Activated naive CD8-positive, alpha-beta T cell treated with anti-CD3 and anti-CD28 coated beads for 36 hours (primary cell): ENCODE measurements at places on chromosomes 6 and 20.

DNA sequence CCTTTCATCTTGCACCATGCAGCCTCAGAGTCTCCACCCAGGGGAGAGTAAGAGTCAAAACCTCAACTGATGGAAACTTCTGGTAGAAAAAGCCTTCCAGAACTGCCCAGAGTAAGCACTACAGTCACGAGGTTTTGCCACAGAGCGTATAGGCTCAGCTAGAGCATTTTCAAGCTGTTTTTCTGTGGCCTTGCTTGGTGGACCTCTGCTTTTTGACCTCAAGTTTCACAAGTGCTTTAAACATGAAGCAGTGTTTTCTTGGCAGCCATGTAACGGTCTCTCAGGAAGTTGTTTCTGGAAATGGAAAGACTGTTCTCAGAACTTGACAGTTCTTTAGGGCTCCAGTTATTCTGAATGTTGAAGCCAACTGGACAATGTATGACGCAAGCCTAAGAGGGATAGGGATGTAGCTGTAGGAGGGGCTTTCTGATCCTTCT is 146.5 kb downstream of the ZDHHC14 start:
- DNase-seq: peak; percentile 13

DNA sequence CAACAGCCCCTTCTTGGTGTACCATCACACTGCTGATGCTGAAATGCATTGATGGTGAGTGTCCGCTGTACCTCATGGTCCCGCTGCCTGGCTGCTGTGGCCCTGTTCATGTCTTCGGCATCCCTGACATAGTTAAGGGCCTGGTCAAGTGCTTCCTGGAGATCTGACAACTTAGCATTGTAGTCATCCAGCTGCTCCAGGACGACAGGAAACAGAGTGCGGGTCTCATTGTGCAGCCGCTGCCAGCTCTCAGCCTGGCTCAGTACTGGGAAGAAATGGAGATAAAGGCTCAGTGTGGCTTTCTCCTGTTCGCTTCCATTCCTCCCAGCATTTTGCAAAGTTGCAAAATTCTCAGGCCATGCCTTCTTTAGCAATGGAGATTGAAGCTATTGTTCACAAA is 81.8 kb downstream of the LAMA4 start:
- no peak for DNase-seq

- DNase-seq: no peak
Observed at GRCh38 chr20:11766961-11767360, 150.7 kb upstream of the BTBD3 start.

GRCh38 chr6:53302678-53303360 is 45.9 kb downstream of the ELOVL5 start:
- no peak for DNase-seq

GRCh38 chr20:15494851-15495250 is 1078.4 kb downstream of the KIF16B start:
- no peak for DNase-seq

GRCh38 chr6:14274546-14275492 is 157.2 kb downstream of the CD83 start:
- no peak for DNase-seq

DNA sequence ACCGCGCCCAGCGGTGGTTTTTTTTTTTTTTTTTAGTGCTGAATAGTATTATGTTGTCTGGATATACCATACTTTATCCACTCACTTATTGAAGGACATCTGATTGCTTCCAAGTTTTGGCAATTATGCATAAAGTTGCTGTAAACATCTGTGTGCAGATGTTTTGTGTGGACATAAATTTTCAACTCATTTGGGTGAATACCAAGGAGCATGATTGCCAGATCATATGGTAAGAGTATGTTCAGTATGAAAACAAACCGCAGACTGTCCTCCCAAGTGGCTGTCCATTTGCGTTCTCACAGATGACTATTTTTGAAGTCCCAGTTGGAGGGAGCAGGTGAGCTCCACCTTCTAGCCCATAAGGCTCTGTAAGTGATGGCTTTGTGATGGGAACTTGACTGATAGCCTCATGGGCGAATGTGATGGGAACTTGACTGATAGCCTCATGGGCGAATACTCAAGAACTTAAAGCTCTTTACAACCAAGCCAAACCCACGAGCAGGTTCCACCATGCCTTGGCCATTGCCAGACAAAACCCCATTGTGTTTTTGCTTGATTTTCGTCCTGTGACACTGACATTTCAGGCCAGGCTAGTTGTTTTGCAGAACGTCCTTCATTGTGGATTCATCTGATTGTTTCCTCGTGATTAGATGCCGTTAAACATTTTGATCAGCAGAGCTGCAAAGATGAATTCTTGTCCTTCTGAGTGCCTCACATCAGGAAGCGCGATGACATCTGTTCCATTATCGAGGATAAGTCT is 51.0 kb downstream of the ZBTB2 start:
- DNase-seq: no peak

DNA sequence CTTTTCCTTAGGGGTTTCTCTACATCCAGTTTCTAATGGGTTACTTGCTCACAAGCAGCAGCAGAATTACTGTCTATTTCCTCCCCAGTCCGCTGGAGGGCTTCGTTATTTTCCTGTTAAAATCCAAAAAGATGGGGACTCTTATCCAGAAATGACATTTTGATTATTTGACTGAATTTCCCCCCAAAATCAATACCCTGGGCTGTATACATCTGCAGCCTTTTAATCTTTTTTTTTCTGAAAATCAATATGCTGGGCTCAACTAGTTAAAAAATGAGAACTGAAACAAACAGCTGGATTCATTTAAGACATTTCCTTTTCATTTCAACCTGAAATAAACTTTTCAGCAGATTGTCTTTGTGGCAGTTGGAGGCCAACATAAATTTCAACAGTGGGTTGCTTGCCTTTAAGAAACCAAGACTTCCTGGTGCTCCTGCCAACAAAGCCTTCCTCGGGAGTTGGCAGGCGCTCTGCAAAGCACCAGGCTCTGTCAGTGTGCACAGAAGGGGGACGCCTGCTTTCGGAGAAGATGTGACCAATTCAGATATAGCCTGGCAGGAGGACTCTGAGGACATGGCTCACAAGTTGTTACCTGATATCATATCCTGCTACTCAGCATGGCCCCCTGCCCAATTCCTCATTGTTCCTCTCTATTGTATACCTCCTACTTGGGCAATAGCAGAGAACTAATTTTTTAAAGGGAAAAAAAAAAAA is 204.7 kb upstream of the ARG1 start:
- DNase-seq: no peak

- DNase-seq: no peak
Observed at GRCh38 chr6:136148051-136148450, 102.1 kb downstream of the MTFR2 start.

DNA sequence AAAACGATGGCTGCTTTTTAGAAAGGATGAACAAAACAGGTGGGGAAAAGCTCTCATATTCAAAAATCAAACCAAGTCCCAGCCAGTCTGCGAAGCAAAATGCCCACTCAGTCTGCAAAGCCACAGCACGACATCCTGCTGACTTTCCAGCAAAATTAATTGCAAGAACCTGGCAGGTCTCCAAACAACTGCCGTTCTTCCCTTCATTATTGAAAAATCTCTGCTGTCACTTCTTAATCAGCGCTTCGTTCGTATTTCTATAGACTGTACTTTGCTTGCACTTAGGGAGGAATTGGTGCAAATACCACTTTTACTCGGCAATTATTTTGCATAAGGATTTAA is 222.4 kb downstream of the CBLN4 start:
- no peak for DNase-seq

GRCh38 chr6:136471372-136471771 is 78.8 kb downstream of the MAP7 start:
- DNase-seq: no peak

GRCh38 chr6:38273325-38273724 is 366.4 kb downstream of the BTBD9 start:
- no peak for DNase-seq

DNA sequence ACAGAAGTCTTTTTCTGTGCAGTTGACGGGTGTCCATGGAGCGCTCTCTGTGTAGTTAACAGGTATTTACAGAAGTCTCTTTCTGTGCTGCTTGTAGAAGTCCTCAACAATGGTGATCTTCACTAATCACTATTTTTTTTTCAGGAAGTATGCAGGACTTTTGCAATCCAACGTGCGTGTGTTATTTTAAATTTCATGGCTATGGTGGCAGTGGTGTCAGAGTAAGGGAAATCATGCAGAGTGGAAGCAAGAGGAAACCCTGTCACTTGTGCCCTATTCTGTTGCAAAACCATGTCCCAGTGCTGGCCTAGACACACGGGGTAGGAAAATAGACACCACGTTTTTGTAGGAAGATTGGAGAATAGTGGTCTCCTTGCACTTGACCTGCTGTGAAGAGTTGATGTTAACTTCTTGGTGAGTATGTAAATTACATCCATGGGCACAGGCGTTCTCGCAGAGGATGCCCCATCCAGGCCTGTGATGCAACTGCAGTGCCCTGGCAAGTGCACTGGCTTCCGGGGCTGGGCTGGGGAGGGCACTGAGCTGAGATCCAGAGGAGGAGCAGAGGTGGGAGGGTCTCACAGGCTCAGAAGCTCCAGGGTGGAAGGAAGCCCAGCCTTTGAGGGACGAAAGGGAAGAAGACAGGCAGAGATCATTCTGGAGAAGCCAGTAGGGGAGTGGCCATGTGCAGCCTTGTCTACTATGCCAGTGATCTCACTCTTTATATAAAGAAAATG is 146.5 kb downstream of the SYCP2 start:
- DNase-seq: no peak

- no peak for DNase-seq
Observed at GRCh38 chr20:3712279-3712873, at the start of gene SIGLEC1. Gene SIGLEC1, minus strand, starts transcription at chr20:3712600. Its CDS starts 5,472 bp downstream, at chr20:3707128.

DNA sequence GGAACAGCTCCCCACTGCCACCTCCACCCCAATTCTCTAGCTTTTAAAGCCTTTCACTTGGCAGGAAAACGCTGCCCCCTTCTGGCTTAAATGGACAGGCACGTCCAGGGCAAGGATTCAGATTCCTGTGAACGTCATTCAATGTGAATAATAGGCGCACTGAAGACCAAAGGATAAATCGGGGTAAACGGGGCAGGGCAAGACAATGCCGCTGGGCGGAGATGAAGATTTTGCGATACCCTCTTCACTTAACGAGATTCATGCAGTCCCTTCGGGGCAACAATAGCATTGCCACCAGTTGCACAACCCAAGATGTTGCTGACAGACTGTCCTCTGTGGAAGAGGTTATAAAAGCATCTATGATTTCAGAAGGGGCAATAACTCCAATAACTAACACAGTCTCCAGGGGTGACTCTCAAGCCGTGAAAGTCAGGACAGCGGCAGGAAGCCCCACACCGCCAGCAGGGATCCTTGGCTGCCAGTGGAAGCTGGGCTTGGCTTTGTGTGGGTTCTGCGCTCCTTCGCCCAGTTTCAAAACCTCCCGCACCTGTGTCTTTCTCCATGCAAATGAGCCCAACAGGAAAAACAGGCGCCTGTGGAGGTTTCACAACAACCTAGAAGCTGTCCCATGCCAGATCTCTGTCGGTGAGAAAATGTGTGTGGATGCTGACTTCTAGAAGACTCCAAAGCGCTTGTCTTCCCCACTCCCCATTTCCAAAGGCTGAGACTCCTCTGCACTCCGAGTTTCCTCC is 291.8 kb downstream of the BMP7 start:
- peak; percentile 13 for DNase-seq

DNA sequence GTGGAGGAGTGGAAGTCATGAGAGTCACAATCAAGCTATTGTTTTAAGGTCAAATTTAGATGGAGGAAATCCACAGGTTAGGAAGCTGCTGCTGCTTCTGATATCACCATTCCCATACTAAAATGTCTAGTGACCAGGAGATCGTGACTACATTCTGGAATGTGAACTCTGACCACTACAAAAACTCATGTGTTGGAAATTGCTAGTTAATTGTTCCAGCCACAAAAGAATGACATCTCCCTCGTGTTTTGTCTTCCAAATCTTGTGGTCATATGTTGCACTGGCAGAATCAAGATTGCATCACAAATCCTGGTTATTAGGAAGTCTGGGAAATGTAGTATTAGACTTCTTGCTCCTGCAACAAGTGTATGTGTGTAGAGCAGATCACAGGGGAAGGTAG is 441.9 kb downstream of the CD109 start:
- DNase-seq: no peak

DNA sequence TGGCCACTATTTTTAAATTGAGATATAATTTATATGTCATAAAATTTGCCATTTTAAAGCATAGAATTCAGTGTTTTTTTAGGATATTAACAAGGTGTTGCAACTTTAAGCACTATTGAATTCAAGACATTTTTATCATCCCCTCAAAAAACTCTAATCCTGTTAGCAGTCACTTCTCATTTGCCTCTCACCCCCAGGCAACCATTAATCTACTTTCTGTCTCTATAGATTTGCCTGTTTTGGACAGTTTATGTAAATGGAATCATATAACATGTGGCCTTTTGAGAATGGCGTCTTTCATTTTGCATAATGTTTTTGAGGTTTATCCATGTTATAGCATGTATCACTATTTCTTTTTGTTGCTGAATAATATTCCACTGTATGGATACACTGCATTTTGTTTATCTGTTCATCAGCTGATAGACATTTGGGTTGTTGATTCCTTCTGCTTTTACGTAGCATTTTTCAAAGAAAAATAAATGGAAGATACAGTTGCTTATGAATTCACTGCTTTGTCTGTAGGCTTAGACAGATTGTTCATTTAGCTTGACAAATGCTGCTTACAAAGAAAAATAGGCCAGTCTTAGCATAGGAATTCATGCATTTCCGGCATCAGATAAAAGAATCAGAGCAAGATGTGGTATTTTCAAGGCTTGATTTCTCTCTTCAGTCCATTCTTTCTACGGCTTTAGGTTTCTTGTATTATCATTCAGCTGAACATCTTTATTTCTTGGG is 52.9 kb downstream of the STK4 start:
- DNase-seq: no peak
